ENCODE measurements at places on chromosomes 6 and 20.
A peak's percentile ranks its signal among the peaks of the same experiment; 100 is the strongest.

DNA sequence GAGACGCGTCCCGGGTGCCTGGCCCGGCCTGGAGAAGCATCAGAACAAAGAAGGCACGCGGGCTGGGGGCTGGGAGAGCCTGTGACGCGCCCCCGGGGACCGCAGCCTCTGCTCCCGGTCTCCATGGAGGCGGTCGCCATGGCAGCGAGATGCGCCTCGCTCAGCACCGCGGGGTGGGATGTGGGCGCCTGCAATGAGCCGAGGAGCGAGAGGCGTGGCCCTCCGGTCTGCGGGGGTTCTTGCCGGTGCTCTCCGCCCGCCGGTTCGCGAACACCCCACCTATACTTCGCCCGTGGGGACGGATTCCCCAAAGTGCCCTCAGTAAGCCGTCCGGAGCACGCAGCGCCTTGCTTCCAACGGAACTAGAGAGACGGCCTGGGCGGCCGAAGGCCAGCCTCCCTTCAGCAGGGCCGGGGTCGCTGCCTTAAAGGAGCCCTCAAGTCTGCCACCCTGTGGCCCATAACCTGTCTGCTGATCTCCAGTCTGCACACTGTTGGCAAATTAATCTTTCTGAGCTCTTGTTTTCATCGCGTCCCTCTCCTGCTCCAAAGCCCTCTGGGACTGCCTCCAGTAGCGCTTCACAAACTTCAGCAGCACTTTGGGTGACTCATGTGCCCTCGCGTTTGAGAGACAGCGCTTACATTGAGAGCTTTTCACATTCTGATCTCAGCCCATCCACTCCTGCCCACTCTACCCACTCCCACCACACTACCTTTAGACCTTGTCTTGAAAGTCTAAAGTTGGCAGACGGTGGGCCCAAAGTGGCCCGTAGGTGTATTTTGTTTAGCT is 983 bp upstream of the ADISSP start:
- peak; percentile 88 for DNase-seq

GRCh38 chr6:155881826-155882526 is 426.3 kb upstream of the NOX3 start:
- no peak for DNase-seq

GRCh38 chr6:72216222-72217068 is 330.1 kb downstream of the RIMS1 start:
- DNase-seq, result no peak

DNA sequence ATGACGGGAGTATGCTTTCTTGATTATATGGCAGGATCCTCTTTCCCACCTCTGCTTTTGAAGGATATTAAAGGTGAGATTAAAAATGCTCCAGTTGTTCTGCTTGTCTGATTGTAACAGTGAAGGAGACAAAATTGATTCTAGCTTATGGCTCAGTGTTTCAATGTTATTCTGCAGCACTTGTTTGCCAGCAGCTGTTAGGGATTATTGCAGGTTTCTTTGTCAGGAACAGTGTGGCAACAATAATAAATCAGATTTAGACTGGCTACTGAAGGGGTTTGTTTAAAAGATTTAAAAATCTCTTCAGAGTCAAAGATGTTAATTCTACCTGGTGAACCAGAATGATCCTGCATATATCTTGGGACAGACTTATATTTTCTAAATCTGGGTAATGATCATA is 126.9 kb downstream of the LAMA2 start:
- no peak for DNase-seq

DNA sequence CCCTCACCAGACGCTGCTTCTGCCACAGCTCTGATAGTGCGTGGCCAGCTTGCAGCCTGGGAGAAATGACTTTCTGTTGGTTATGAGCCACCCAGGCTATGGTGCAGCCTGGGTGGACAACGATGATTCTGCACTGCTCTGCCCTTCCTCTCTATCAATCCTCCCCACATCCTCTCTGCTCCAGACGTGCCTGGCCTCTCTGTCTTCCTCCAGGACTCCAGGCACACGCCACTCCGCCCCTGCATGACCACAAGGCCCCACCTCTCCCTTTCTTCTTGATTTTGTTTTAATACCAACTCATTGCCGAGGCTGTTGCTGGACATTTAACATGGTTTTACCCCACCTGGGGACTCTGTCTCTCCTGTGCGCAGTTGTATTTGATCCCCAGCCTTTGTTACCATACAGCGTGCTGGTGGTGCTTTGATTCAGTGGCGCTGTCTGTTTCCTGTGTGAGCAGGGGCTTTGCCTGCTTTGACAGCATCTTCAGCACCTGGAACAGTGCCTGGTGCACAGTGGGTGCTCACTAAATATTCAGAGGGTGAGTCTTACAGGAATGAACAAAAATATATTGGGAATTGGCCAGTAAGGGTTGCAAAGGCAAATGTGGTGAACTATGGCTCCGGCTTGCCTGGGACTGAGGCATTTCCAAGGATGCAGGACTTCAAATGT is 280.9 kb downstream of the CDH26 start:
- DNase-seq, result no peak

DNA sequence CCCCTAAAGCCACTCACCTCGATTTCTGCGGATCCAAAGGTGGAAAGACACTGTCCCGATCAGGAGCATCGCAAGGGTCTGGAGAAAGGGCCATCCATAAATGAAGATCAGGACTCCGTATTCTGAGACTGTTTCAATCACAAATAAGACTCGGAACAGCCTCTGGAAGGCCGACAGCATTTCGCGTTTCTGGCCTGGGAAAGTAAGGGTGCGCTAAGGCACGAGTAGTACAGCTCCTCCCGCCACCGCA is 44.6 kb downstream of the DPPA5 start:
- DNase-seq, result peak; percentile 59

GRCh38 chr6:108565091-108565766 is 4.5 kb downstream of the FOXO3 start:
- no peak for DNase-seq

- no peak for DNase-seq
Observed at GRCh38 chr6:130602151-130602770, 224.9 kb upstream of the SMLR1 start.

GRCh38 chr6:53520320-53520928 is 24.5 kb downstream of the GCLC start:
- no peak for DNase-seq

- DNase-seq, result peak; percentile 28
Observed at GRCh38 chr6:109834595-109835437, 143.3 kb upstream of the GPR6 start.

GRCh38 chr6:139126255-139126654 is 8.6 kb upstream of the HECA start:
- no peak for DNase-seq

- DNase-seq, result no peak
Observed at GRCh38 chr6:134201716-134202115, 116.2 kb downstream of the SGK1 start.

DNA sequence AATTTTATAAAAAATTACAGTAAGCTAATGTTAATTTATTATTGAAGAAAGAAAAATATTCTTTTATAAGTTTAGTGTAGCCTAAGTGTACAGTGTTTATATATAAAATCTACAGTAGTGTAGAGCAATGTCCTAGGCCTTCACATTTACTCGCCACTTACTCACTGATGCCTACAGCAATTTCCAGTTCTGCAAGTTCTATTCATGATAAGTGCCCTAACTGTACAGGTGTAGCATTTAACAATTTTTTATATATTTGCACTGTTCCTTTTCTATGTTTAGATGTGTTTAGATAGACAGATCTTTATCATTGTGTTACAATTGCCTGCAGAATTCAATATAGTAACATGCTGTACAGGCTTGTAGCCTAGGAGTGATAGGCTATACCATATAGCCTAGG is 80.1 kb upstream of the HDAC2 start:
- peak; percentile 6 for DNase-seq

DNA sequence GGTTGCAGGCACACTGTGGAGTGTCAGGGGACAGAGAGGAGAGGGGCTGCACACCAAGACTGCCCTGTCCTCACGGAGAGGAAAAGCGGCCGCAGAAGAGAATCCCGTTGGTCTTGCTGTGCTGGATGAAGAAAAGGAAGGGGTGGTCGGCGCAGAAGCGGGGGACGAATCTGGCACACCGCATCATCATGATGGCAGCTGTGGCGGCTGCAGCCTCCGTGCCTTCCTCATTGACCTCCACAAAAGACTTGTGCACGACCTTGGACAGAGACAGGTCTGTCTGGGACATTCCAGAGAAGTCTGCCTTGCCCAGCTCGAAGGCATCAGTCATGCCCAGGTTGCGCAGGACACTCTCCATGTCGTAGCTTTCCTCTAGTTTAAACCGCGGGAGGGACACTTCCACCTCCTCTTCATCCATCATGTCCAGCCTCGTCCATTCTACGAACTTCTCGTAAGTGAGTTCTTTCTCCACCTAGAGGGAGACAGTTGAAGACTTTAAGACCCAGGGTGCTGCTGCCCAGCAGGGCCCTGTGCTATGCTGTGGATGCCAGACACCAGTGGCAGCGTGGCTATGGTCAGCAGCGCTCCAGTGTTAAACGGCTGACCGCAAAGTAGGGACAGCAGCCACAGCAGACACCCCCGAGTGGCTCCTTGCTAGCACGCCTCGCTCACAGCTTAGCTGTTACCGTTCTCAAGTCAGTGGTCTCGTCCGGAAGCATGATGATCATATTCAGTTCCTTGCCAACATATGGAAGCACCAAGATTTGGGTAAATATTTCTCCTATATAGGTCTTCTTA is 22.9 kb downstream of the SERPINB6 start:
- no peak for DNase-seq

GRCh38 chr6:20876561-20876960 is 342.3 kb downstream of the CDKAL1 start:
- DNase-seq, result no peak

GRCh38 chr20:1479831-1480595 is 11.2 kb downstream of the SIRPB2 start:
- DNase-seq, result no peak

GRCh38 chr20:825710-826421 is 7.6 kb upstream of the FAM110A start:
- no peak for DNase-seq

DNA sequence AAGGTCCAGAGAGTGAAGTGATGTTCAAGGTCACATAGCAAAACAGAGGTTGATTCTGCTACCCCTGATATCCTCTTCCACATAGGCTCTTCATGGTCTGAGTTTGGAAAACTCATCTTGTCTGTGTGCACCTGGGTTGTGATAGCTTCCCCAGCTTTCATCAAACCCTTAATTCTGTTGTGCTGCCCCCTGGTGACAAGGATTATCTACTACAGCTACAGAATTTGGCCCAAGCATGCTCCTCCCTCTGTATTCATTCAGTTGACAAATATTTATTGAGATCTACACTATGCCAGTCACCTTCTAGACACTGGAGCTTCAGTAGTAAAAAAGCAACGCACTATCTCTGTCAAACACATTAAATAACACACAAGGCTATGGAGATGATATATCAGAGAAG is 50.4 kb downstream of the SMPDL3A start:
- DNase-seq, result peak; percentile 55

DNA sequence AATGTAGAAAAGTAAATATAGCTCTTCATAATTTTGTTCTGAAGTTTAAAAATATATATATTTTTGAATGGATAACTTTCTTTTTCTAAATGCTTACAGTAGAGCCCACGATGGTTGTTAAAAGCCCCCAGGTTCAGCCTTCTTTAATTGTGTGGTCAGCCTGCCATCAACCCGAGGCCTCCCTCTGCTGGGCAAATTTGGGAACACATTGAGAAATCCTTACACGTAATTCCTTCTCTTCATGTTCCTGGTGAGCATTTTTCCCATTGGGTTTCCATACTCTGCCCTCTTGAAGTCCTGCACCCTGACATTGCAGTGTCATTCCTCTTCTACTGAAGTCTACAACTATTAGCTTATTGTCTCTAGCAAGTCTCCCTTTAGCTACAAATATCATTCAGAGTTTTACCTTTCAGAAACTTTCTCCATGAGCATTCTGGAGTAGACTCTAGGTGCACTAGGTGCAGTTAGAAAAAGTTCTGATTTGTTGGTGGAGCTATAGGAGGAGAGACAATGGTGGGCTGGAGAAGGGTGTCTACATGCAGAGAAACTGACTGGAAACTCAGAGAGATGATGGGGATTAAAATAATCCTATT is 40.6 kb downstream of the TRIM38 start:
- peak; percentile 64 for DNase-seq

- no peak for DNase-seq
Observed at GRCh38 chr6:56984361-56984760, 29.5 kb downstream of the BEND6 start.

DNA sequence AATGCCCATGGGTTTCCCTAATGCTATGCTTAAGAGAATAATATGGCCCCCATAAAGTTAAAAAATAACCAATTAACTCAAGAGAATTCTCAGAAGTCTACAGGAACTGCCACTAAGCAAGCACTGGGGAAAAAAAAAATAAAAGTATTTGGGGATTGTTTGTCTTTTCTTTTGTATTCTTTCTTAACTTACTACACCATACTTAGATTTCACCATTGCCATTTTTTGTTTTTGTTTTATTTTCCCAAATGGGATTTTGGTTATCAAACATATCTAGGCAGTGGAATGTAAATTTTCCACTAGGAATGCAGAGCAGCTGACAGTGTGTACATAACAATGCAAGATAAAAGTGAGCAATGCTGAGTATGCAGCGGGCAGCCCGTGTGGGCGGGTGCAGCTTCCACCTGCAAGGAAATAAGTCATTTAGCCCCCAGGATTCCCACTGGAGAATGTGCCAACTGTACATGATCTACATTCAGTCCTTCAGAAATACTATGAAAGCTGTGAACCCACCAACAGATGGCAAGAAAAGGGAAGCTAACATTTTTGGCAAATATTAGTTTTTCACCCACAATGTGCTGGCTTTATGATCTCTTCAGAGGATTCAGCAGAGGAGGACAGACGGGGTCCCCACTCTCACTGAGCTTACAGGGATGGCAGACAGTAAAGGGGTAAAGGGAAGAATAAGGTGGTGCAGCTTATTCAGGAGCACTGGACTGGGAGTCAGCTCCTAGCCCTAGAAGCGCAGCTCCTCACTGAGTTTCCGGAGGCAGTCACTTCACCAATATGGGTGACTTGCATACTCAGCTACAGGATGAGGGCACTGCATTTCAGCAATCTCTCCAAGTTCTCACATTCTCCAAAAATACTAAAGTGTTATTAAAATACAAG is 44.4 kb downstream of the DCDC2 start:
- DNase-seq, result no peak

GRCh38 chr6:157505912-157506491 is 125.0 kb downstream of the ZDHHC14 start:
- DNase-seq, result no peak

- DNase-seq, result no peak
Observed at GRCh38 chr20:17541596-17541995, 10.4 kb upstream of the BFSP1 start.

Measured in NCI-H748 treated with DMSO at 0.1 percent for 48 hours (cell line).